H9 (cell line): ENCODE measurements at places on chromosomes 1 and 21.

DNA sequence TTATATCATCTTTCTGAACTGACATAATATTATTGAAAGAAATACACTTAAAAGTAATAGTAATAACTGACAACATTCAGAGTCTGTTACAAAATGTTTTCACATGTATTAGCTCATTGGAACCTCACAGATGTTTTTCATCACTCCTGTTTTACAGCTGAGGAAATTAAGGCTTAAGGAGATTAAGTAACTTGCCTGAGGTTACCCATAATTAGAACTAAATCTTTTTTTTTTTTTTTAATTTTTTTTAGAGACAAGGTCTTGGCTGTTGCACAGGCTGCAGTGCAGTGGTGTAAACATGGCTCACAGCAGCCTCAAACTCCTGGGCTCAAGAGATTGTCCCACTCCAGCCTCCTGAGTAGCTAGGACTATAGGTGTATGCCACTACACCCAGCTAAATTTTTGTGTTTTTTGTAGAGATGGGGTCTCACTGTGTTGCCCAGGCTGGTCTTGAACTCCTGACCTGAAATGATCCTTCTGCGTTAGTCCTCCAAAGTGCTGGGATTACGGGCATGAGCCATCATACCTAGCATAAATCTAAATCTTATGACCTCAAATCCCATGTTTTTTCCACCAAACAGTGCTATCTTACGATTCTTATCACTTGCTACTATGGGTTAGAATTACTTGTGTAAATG, 64.7 kb upstream of the MACF1 start:
- H3K4me3 ChIP-seq, result no peak overlapping the region
- peaks cover 18% of the 10 kb centered on the region for H3K4me1 ChIP-seq
- no peak for DNase-seq
- H3K27me3 ChIP-seq, result no peaks in the 10 kb centered on the region
- H3K36me3 ChIP-seq, result no peaks in the 10 kb centered on the region; the same call in 1 of the 2 replicates

DNA sequence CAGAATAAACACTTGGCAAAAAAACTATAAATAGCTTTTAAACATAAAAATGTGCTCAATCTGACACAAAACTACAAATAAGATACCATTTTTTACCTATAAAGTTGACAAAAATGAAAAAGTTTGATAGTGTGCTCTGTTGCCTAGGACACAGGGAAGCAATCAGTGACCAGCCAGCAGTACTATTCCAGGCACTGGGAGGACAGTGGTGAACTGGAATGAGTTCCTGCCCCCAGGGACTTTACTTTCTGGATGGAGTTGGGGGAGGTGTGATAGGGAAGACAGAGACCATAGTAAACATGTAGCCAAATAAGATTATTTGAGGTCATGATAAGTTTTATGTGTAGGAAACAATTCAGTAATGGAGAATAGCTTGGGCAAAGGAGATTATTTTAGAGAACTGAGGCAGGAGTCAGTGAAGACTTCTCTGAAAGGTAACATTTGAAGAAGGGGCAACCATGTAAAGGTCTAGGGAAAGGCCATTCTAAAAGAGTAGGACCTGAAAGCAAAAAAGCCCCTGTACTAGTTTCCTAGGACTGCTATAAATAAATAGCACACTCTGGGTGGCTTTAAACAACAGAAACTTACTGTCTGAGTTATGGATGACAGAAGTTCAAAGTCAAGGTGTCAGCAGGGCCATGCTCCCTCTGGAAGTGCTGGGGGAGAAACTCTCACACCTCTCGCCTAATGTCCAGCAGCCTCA, 42.0 kb downstream of the EEIG2 start:
- no peaks in the 10 kb centered on the region for H3K27me3 ChIP-seq
- no peak for DNase-seq
- H3K27ac ChIP-seq, result no peak overlapping the region
- H3K4me3 ChIP-seq, result no peak overlapping the region
- peaks cover 4% of the 10 kb centered on the region; the same call in 1 of the 2 replicates for H3K36me3 ChIP-seq

- no peaks in the 10 kb centered on the region for H3K27me3 ChIP-seq
- H3K4me3 ChIP-seq, result no peak overlapping the region
- DNase-seq, result no peak
- no peaks in the 10 kb centered on the region for H3K4me1 ChIP-seq
- H3K36me3 ChIP-seq, result no peaks in the 10 kb centered on the region
These were observed 24.1 kb downstream of the CHI3L2 start for GRCh38 chr1:111251570-111251969.

DNA sequence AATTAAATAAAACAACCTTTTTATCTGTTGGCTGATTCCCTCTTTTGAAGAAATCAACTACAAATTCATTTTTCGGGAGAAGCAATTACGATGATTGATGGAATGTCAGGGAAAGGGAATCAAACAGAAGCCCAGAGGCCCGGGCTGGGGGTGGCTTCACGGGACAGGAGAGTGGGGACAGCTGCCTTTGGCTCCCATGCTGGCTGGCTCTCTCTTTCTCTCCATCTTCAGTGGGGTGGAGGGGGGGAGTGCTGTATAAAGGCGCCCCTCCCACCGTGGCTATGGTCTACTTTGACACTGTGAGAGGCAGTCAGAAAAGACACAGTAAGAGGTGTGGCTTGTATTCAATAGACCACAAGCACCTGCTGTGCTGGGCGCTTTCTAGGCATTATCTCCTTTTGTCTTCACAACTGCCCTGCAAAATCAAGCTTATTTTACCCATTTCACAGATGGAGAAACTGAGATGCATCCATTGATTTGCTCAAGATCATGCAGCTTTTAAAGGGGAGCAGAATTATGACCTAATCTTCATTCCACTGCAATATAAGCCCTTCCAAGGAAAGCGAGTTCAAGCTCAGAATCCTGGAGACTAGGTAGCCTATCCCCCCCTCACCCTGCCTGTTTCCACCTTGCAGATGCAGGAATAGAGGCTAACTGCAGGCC, 92.9 kb downstream of the GRIK3 start:
- no peaks in the 10 kb centered on the region for H3K27me3 ChIP-seq
- H3K4me3 ChIP-seq, result no peak overlapping the region
- H3K4me1 ChIP-seq, result no peaks in the 10 kb centered on the region
- no peaks in the 10 kb centered on the region for H3K36me3 ChIP-seq
